ENCODE measurements at places on chromosomes 3 and 15. TPM values are rescaled to one million over a fixed set of nuclear protein-coding genes. Genes with fewer than 3 reads are reported as not detected.

SNX22 gene
- polyA plus RNA-seq: 0.31 TPM

SLC12A1 gene
- not detected for polyA plus RNA-seq

DNA sequence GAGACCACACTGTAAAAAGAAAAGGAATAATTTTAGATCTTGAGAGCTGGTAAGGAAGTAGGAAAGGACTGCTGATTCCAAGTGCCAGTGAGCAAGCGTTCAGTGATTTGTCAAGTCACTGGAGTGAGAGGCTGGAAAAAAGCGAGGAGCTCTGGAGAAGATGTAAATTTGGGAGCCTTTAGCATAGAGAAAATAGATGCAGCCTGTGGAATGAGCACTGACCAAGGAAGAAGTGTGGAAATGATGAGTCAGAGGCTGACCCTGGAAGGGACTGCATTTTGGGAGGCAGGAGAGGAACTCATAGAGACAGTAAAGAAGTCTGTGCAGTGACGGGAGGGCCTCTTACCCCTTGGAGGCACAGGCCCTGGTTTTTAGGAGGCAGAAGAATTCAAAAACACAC lies 17.1 kb upstream of the ABTB1 start:
- no peaks in the 10 kb centered on the region for H3K36me3 ChIP-seq
- H3K27me3 ChIP-seq: no peaks in the 10 kb centered on the region
- H3K4me1 ChIP-seq: no peaks in the 10 kb centered on the region

DNA sequence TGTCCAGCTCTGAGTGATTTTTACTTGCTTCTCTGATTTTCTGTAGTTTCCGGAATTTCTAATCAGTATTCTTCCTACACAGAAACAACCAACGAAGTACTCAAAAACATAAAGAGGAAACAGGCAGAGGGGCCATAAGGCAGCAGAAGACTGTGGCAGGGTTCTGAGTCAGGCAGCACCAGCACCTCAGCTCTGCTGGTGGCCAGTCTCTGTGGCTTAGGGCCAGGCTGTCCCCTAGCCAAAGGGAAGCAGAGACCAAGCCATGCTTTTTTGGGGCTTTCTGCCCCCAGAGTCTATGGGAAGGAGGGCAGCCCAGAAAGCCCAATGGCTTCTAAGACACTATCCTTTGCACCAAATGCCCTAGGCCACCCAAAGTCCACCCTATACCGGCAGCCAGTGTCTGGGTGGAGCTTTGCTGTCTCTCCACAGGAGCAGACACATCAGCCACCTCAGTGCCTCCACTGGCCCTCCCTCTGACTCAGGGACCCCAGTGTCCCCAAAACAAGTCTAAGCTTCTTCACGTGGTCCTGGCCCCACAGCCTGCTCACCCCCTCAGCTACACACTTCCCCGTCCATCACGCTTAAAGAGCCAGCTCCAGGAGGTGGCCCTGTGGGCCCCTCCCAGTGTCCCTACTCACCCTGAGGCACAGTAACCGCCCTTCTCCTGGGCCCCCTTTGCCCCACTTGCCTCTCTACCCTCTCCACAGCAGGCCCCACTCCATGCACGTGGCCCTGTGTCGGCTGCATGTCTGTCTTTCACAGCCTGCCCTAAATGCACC lies 46.2 kb downstream of the CCDC12 start:
- no peaks in the 10 kb centered on the region for H3K27me3 ChIP-seq
- no peaks in the 10 kb centered on the region for H3K36me3 ChIP-seq

CRYGS gene
- 0.30 TPM for polyA plus RNA-seq

Measured in psoas muscle (tissue), 8 donors.